ENCODE measurements at places on chromosomes 5 and 9.
A peak's percentile ranks its signal among the peaks of the same experiment; 100 is the strongest.

GRCh38 chr5:53820802-53821171, 260.3 kb downstream of the NDUFS4 start:
- DNase-seq, result no peak

- DNase-seq, result no peak
These were observed 40.0 kb upstream of the RICTOR start for GRCh38 chr5:39114155-39114554.

GRCh38 chr5:82754036-82754746, 323.0 kb downstream of the TMEM167A start:
- no peak for DNase-seq

- DNase-seq, result no peak
These were observed 128.6 kb downstream of the MYO10 start for GRCh38 chr5:16807547-16807864.

DNA sequence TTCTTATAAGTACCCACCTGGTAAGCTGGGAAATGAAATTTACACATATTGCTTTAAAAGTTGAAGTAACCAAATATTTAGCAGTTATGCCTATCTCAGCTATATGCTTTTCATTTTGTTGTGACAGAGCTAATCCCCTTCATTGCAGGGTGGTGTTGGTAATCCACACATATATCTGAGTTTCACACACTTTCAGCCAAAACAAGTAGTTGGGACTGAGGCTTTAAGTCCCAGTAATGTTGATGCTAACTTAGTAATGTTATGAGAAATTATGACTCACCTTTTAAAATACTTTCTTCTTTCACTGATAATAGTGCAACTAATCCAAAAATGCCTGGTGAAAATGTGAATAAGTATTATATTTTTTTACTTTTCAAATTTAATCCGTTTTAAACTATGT, 19.2 kb upstream of the RICTOR start:
- no peak for DNase-seq

GRCh38 chr5:156913719-156914370, 49.2 kb downstream of the TIMD4 start:
- peak; percentile 20 for DNase-seq

All from GDM1 (cell line).